ENCODE measurements at places on chromosomes 3 and 15. TPM values are rescaled to one million over a fixed set of nuclear protein-coding genes. Genes with fewer than 3 reads are reported as not detected.

The KLHL6 gene
- 13.0 TPM for total RNA-seq

The ZNF592 gene
- 16.7 TPM for total RNA-seq

The SPINT1 gene
- total RNA-seq, result 8.0 TPM

The CHD2 gene
- 63.4 TPM for total RNA-seq

The FBN1 gene
- total RNA-seq, result 171 TPM

The ZNF80 gene
- not detected for total RNA-seq

The KY gene
- not detected for total RNA-seq

The CLDN16 gene
- total RNA-seq, result 2.5 TPM

The TMEM212 gene
- total RNA-seq, result not detected

The TLR9 gene
- not detected for total RNA-seq

The CRYGS gene
- 4.5 TPM for total RNA-seq

The PAQR5 gene
- not detected for total RNA-seq

The FOXP1 gene
- total RNA-seq, result 54.8 TPM

Measured in glomerular endothelial cell (primary cell).